ENCODE measurements at places on chromosomes 1 and 21.
A peak's percentile ranks its signal among the peaks of the same experiment; 100 is the strongest.

GRCh38 chr1:22600071-22600816, 36.2 kb upstream of the C1QA start:
- no peak for DNase-seq

DNA sequence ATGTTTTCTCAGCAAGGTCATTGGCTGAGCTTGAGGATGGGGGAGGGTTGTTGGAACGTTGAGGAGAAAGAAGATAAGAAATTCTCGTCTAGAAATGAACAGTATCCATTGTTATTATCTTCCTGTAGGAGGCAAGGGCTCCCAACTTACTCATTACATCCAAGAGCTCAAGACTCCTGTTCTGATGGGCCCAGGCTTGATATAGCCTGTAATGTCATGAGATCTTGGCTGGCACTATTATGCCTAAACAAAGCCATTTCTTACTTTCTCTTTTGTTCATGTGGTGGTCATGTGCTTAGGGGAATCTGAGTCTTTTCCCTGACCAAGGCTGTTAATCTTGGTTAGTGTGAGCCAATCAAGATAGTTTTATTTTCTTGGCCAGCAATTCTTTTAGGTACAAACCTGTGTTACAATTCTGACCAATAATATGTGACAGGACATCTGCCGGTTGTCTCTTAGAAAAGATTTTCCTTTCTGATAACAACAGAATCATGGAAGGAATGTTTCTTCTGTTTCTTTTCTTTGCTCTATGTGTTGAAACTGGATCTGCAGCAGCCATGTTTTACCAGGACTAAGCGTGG, 15.2 kb upstream of the IGSF3 start:
- DNase-seq = no peak

- DNase-seq = no peak
These were observed 184.9 kb downstream of the NCAM2 start for GRCh38 chr21:21183092-21183491.

GRCh38 chr1:22104865-22105437, 37.9 kb downstream of the WNT4 start:
- no peak for DNase-seq

GRCh38 chr1:246583056-246583440, 16.8 kb downstream of the CNST start:
- no peak for DNase-seq

DNA sequence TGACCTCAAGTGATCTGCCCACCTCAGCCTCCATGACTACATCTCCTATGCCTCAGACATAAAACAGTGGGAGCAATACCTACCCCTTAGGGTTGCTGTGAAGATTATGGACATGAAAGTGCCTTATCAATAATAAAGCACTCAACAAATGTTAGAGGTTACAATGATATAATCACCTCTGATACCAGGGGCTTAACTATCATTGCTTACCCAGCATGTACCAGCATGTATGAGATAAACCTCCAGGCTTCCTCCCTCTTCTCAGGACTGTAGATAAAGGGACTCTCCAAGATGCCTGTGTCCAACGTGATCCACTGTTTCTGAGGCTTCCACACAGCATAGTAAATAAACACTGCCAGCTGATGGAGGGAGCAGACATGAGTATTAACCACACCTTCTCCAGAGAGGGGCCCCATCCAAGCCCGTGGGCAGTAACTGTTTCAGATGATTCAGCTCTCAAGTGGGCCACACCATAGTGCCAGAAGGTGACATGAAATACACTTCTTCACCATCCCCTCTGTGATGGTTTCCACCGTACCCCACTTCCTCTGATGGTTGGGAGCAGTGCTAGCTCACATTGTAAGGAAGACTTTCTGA, 26.2 kb downstream of the RHBDL2 start:
- DNase-seq = no peak

DNA sequence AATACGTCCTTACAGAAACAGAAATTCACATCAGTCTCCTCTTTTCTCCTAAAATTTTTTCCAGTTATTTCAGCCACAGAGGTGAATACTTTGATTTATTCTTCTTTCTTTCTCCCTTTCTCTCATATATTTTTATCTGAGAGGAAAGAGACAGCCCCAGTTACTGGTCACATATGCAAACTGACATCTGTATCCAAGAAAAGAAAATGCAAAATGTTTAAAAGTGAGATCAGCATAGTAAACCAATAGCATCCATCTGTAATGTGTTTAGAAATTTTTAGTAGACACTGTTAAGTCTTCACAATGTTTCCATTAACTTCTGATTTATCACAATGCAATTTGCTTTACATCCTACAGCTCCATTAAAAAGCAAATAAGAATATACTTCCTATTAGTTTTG, 53.5 kb downstream of the NTNG1 start:
- no peak for DNase-seq

DNA sequence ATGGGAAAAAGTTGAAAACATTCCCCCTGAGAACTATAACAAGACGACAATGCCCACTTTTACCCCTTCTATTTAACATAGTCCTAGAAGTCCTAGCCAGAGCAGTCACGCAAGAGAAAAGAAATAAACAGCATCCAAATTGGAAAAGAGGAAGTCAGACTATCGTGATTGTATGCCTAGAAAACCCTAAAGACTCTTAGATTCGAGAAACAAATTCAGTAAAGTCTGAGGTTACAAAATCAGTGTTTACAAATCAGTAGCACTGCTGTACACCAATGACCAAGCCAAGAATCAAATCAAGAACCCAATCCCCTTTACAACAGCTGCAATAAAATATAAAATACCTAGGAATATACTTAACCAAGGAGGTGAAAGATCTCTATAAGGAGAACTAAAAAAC, 72.4 kb downstream of the POU2F1 start:
- no peak for DNase-seq

DNA sequence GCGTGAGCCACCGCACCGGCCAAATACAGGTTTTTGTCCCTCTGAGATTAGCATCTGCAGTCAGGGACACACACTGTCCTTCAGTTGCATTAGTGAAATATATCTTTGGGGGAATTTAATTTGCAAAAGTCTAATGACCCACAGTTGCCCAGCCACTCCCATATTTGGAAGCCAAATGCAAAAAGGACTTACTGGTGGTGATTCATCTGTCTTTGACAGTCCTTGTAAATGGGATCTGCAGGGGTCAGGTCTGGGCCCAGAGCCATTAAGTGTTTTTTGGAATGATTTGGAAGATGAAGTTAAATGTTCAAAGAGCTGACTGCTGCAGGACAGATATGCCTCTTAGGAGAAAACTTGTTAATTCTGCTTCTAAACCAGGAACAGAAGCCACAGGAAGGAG, 44.6 kb upstream of the DNASE2B start:
- DNase-seq = peak; percentile 74

GRCh38 chr1:211583011-211583992, 4.3 kb upstream of the SLC30A1 start:
- DNase-seq = no peak

- DNase-seq = no peak
These were observed 12.0 kb upstream of the VAMP4 start for GRCh38 chr1:171753685-171754352.

GRCh38 chr1:57831624-57832023, 407.8 kb upstream of the DAB1 start:
- peak; percentile 83 for DNase-seq

DNA sequence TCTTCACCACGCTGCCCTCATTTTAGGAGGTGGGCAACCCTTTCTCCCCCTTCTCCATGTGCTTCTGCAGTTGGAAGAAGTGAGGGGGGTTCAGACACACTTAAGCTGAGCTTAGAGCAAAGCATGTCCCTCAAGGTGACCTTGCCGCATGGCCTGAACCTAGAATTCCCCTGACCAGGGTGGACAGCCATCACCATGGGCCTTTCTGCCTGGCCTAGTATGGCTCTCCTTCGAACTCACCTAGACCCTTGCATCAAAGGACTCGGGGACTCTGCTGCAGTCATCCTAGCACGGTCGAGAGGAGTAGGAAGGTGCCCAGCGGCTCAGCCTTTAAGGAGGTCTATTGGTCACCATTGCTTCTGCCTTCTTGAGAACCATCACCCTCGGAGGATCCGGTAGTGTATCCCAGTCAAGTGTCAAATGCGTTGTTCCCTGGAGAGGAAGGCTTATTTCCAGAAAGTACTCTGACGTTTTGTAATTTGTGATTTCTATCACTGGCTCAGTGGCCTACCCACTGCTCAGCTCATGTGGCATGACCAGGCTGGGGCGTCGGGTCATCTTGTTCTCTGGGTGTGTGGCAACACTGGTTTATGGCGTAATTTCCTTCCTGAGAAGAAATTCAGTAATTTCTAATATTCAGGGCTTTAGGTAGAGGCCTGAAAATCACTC, at the start of gene KCNE1:
Gene KCNE1 (minus strand): TSS at position 424 of the 669 bp plus-strand sequence. CDS start 62,576 bp downstream, outside the sequence.
- DNase-seq = no peak

DNA sequence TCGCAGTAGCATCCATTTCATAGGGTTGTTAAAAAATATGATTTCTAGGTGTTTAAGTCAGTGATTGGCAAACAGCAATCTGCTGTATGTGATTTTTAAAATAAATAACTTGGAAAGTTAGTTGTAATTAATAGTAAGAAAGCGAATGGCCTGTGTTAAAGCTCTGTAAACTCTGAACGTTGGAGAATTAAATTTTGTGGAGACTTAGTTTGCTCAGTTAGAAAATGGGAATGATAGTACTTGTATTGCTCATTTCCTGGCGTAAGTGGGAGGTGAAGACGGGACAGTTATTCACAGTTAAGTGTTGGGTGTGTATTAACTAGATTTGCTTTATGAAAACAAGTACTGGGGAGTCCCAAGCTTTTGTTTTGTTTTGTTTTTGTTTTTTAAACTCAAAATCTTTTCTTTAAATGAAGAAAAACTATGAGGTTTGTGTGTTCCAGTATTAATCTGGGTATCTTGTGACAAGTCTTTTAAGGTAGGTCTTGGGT, 995 bp downstream of the CACYBP start:
- DNase-seq = no peak

DNA sequence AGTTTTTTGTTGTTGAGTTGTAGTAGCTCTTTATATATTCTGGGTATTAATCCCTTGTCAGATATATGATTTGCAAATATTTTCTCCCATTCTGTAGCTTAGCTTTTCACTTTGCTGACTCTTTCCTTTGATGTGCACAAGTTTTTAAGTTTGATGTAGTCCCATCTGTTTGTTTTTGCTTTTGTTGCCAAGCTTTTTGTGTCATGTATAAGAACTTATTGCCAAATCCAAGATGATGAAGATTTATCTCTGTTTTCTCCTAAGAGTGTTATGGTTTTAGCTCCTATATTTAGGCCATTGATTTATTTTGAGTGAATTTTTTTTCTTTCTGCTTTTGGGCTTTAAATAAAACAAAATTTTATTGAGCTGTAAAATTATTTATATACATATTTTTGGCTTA, 52.1 kb upstream of the KRTAP19-8 start:
- no peak for DNase-seq

DNA sequence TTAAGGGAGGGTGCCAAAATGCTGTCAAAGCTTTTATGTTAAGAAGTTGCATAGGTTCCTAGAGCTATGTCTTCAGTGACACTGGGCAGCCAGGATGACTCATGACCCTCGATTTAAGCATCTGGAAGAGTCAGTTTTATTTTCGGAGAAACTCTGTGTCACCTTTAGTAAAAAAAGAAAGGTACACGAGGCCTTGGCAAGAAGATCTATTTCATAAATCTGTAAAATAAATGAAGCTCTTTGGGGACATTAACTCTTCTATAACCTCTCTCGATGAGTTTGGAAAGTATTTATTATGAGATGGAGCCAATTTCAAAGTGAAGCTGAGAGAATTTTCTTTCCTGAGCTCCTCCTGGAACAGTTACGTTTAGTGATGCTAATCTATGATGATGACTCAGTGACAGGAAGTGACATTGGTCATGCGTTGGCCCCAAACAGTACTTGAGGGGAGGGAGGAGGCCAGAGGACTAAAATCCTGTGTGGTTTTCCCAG, 156.5 kb downstream of the HLX start:
- DNase-seq = peak; percentile 55

DNA sequence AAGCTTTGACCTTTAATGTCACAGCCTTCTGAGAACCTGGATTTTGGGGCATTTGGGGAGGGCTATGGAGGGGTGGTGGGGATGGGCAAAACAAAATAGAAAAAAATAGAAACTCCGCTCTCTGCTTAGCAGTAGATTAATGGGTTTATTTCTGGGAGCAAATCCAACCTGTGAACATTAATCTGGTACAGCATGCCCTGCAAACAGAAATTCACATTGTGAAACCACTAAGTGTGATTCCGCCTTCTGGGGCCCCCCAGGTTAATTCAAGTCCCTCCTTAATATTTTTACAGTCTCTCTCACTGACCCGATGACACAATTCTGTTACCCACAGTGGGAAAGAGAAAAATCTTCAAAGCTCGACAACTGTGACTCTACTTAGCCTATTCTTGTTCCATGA, 76.4 kb downstream of the TIAM1 start:
- DNase-seq = peak; percentile 25

All from astrocyte of the spinal cord (primary cell).